Effector memory CD4-positive, alpha-beta T cell (primary cell): ENCODE measurements at places on chromosomes 1 and 21.

DNA sequence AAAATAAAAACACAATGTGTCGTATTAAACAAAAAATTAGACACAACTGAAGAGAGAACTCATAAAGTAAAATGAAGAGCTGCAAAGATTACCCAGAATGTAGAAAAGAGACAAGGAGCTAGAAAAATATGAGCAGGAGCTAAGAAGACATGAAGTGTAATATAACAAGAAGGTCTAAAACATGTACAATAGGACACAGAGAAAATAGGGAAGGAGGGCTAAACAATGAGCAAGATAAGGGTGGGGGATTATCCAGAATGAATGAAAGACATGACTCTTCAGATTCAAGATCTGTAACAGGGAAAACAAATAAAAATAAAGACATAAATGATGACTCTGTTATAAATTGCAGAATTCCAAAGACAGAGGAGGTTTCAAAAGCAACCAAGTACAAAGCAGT is 38.3 kb downstream of the PRDM15 start:
- DNase-seq = no peak

DNA sequence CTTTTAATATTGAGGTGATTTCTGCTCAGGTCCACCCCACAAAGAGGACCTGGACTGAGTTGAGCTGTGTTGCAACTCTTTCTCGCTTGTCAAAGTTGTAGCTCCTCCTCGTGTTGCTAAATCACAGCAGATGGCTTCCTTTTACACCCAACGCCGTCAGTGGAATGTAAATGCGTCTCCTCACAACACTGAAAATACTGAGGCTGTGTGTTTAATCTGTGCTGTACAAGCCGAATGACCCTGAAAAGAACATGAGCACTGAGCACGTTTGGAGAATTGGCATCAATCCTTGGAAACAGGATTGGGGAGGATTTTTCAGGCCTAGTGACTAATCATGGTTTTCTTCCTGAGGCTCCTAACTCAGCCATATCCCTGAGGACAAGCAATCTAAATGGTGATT is 196.0 kb downstream of the CRB1 start:
- DNase-seq = no peak

- DNase-seq = no peak
Observed at GRCh38 chr1:176619261-176619660, 156.3 kb downstream of the PAPPA2 start.

- DNase-seq = no peak
Observed at GRCh38 chr1:33152685-33153432, 29.0 kb downstream of the TRIM62 start.

DNA sequence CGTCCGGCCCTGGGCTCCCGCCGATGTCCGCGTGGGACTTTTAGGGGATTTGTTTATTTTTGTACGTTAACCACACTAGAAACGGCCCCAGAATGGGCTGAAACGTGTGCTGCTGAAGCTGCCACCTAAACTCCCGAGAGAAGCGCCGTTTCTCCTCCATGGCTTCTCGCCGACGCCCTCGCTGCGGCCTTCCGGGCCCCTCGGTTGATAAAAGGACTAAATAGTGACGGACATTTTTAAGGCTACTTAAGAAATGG is 678 bp upstream of the PTTG1IP start:
- no peak for DNase-seq

DNA sequence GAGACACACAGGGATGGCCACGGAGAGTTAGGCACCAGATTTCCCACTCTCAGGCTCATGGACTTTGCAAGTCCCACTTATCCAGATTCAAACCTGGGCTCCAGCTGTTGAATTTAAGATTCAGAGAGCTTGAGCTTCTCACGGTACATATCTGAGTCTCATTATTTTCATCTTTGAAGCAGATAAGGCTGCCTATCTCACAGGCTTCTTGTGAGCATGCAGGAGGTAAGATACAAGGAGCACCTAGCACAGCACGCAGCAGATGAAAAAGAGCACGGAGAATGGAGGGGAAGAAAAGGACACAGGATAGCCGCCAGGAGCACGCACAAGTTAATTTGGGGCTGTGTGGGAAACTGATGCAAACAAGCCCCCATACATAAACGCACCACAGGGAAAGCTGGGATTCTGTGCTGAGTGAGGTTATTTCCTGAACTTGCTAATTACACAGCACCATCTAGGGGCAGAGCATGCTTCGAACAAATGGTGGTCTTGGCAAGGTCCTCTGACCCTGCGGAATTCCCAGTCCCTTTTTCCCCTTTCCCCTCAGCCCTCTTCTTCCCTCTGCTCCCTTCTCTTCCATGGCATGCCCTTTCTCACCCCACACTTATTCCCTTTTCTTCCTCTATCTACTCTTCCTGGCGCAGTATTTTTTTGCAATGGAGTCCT is 134.7 kb upstream of the VANGL1 start:
- no peak for DNase-seq

- no peak for DNase-seq
Observed at GRCh38 chr1:210445931-210446330, 117.2 kb downstream of the HHAT start.

DNA sequence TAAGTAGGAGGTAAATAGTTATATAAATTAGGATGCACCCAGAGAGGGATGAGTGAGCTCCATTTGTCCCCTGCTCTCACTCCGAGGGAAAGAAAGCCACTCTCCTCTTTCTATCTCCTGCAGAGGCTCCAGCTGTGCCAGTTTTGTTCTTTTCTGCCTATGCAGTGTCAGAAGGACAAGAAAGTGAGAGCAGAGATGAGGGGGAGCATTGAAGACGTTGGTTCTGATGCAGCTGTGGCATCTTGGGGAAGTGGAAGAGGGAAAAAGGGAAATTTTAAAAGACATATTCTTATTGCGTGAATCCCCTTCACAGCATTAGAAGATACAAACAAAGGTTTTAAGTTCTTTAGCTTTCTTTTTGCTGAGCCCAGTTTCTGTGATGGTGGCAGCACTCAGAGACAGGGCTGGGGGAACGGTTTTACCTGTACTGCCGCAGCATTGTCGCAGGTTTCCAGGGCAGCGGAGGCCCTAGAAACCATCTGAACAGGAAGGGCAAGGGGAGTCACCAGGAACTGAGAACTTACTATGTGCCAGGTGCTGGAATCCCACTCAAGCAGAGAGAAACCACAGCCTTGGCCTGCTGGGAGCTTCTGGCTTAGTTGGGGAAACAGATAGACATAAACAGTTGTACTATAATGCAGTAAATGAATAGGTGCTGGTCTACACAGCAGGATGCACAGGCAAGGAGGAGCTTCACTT is 44.9 kb upstream of the USP24 start:
- DNase-seq = no peak

DNA sequence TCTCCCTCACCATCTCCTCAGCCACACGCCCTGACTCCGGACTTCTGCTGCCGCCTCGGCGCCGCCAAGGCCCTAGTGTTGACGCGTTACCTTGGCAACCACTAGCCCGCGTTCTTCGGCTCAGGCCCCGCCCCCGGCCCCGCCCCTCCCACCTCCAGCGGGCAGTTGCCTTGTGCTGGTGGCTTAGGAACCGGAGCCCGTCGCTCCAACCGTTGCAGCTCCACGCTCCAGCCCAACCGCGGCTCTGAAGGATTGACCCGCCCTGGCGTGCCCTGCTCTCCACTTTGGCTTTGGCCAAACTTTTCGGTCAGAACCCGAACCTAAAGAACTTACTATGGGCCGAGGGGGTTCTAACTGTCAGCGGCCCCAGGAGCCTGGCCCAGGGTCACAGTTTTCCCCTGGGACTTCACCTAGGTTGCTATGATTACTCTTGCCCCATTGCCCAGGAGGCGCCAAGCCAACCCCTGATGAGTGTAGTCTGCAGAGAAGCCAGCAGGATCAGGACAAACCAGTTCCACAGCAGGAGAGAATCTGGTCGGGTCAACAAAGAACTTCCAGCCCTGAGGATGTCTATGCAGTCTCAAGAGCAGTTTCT is at the start of gene CFAP45:
Gene CFAP45 (minus strand): TSS at position 80 of the 595 bp plus-strand sequence. CDS start 67 bp downstream, at position 13.
- DNase-seq = peak; percentile 22

DNA sequence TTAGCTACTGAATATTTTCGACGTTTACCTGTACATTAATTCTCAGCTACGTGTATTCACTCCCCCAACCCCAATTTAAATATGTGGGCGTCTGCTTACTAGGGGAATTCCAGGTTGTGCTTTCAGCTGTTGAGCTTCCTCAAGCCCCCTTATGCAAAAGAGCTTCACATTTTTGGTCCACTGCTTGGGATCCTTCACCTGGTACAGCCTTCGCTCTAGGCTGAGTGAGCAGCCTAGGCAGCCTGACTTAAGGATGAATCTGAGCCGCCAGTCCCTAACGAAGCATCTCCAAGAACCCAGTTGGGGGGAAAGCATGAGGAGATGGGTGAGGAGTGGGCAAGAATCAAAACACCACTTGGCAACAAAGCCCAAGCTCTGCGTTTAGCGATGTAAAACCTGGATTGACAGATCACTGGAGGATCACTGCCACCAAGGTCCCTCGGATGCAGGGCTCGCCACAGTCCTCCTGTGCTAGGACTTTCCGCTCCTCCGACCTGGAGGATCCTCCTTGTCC is 674 bp downstream of the BCL10 start:
- no peak for DNase-seq

GRCh38 chr1:40712405-40712944 is 21.0 kb downstream of the NFYC start:
- DNase-seq = no peak

DNA sequence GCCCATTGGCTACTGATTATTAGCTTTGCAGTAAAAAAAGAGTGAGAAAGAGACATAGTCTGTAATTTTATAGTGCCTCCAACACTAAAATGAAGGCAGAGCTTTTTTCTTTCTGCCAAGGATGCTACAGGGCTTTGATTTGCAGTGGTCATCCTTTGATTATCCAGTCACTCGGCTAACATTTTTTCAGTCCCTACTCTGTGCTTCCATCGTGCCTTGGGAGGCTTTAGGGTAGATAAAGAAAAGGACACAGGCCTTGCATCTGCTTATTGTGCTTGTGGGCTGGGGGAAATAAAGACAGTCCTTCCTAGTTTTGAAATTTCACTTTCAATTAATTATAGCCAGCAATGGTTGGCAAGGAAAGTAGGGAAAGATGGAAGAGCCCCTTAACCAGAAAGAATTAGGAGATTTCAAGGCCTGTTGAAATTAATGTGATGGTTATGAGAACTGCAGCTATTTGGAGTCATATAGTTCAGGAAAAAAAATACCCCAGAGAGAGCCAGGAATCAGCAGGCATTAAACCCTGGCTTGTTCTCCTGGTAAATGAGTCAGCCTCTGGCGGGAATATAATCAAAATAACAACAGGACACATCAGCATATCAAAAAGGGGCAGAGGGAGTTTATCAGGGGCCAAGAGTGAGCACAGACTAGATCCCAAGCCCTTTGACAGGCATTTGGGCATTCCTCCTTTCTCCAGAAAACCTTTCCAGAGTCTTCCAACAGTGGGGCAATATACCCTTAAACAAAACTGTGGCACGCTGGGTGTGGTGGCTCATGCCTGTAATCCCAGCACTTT is 27.4 kb downstream of the CACHD1 start:
- DNase-seq = no peak
